ENCODE measurements at places on chromosomes 5 and 9.

GRCh38 chr9:109556061-109556460, 58.0 kb upstream of the PTPN3 start:
- no peak for DNase-seq

DNA sequence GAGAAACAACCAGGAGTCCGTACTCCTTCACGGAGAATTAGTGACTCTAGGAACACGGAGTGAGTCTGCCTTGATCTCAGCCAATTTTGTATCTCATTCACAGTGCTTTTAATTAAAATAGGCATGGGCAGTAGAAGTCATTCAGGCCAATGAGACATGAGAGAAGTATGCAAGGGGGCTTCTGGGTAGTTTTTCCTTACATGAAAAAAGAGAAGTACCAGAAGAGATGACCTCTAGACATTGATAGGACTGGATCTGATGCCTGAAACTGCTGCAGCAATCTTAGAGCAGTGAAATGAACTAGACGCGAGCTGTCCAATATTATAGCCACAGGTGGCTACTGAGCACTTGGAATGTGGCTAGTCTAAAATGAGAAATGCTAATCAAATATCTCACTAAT, 187.7 kb upstream of the TLE4 start:
- DNase-seq = no peak

- DNase-seq = no peak
These were observed 515.9 kb upstream of the PAPPA start for GRCh38 chr9:115637661-115638060.

GRCh38 chr5:9455826-9456434, 89.9 kb downstream of the SEMA5A start:
- no peak for DNase-seq

GRCh38 chr9:93084471-93084881, 11.5 kb upstream of the CARD19 start:
- no peak for DNase-seq

GRCh38 chr5:42719034-42719433, 37.6 kb upstream of the CCDC152 start:
- no peak for DNase-seq

DNA sequence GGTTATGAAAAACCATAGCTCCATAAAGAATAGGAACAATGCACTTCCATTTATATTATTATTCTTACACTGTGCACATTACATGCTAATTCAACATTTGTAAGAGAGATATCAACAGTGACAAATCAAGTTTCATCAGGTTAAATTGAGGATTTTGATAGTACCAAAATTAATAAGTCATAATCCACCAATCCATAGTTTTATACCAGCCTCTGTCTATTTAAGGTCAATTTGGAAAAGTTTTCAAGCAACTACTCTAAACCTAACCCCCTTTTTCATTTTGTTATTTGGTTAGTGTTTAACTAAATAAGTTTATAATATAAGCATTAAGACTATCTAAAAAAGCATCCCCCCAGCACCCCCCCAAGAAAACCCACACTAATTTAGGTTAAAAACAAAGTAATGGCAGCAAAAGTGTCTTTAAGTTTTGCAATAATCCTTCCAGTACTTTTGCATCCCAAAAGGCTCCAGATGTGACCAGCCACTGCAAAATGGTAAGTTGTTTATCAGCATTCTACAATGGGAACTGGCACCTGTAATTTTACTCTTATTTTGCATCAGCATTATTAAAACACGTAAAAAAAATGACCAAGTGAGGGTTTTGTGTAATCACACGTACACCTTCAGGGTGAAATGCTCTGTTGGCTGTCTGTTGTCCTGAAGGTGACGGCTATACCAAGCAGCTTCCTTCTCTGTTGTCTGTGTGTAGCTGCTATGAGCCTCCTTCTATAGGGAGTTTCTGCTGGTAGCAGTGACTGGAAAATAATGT, 36.8 kb upstream of the SSBP2 start:
- DNase-seq = peak; percentile 59

- DNase-seq = no peak
These were observed 6.3 kb downstream of the RAPGEF1 start for GRCh38 chr9:131733541-131734061.
